ENCODE measurements at places on chromosomes 16 and 17.

DNA sequence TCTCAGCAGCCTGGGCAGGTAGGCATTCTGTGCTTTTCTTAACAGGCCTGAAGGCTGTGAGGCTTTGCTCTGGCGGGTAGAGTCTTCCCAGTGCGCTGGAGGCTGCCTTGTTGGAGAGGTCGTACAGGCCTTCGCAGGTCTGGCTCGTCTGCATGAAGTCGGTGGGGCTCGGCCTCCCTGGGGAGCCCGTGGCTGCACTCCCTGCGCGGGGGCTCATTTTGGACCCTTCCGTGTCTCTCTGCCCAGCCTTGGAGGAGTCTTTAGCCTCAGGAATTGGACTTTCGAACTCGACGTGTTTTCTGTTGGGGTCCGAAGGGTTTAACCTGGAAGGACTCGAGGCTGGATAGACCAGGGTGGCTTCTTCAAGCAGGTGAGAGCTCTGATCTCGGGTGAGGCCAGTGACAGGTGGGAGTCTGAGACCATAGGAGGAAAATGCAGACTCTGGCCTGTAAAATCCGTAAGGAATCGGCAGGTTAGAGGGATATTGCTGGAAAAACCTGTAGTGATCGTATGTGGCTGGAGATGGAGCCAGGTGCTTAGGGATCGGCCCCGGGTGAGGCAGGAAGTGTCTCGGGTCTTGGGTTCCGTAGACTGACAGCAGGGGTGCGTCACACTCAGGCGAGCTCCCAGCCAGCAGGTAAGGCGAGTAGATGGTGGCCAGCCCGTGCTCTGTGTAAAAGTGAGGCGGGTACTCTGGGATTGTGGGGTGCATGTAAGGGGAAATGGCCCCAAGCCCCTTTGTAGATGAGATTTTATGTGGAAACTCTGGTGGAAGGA, 8.6 kb downstream of the ZNF750 start:
- DNase-seq, result no peak

DNA sequence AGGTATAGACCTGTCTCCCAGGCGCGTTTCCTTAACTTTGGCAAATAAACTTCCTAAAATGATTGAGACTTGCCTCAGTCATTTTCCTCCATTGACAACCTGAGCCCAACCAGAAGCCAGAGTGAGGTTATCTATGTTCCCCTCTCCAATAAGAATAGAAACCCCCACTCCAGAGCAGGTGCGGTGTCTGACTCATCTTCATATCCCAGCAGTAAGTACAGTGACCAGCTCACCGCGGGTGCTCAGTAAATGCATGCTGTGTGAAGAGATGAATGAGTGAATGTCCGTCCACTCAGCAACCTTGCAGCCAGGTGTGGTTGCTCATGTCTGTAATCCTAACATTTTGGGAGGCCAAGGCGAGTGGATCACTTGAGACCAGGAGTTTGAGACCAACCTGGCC, 19.5 kb upstream of the CD300E start:
- DNase-seq, result no peak

- peak; percentile 75 for DNase-seq
Measured at GRCh38 chr16:72474501-72475123, 302.7 kb upstream of the PMFBP1 start.

DNA sequence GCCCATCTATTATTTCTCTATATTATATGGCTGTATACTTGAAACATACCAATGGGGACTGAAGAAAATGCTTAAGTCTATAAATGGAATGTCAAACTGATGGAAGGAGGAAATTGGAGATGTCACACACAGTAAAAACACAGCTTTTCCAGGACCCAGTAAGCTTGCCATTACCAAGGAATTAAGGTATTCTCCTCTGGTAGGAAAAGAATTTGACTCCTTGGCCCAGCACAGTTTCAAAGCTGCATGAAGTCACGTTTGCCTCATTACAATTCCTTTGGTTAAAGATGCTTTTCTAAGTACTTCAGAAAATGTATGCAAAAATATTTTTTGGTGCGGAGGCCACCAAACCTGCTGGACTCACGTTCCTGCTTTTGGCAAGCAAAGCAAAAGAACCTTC, 48.5 kb downstream of the CDH13 start:
- DNase-seq, result no peak

- DNase-seq, result no peak
Measured at GRCh38 chr17:77885678-77886386, 72.7 kb upstream of the TNRC6C start.

- DNase-seq, result no peak
Measured at GRCh38 chr16:886084-886543, 84.7 kb downstream of the LMF1 start.

- DNase-seq, result peak; percentile 75
Measured at GRCh38 chr17:50221864-50222545, 20.6 kb upstream of the COL1A1 start.

GRCh38 chr16:31127182-31127581, 8.3 kb downstream of the PRSS8 start:
- DNase-seq, result no peak

- no peak for DNase-seq
Measured at GRCh38 chr17:10726196-10726595, 3.6 kb downstream of the TMEM220 start.

DNA sequence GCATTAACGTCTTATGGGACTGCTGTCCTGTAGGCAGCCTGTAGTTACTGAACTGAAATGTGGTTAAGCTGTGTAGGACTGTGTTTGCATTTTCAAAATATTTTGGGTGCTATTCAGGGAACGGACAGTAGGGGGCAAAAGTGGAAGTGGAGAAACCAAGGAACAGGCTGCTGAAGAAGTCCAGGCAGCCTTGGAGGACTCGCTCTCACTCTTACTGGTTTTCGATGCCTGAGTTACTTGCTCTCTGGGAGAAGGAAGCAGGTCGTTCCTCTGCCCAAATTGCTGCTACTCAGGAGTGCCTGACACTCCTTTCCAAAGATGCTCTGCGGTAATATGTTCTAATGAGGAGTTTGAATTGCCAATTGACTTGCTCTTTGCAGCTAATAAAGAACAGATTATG, 64.5 kb upstream of the RBFOX1 start:
- DNase-seq, result no peak

DNA sequence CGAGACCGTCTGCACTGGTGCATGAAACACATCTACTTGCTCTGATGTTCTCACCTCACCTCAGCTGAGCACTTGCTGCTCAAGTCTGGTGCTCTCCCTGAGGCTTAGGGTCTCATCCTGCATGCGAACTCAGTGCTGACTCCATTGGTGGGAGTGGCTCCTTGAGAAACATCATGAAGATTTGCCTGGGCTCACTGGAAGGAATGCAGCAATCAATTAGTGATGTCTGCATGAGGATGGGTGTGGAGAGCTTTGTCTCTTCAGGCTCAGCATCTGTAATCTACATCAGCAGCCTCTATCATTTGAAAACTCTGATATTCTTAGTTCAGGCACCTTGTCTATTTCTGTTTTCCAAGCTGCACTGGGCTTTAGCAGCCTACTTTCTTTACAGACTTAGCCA, 204.4 kb downstream of the IRF8 start:
- no peak for DNase-seq

DNA sequence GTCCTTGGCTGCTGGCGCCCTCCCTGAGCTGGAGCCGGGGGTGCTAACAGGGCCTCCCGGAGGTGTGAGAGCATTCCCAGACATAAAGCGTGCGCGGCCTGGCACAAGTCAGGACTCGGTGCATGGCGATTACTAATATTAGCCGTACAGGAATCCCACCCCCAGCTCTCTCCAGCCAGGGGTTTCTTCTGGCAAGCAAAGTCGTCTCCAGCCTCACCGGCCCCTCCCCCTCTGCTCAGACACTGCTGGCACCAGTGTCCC, 5.0 kb downstream of the CASKIN1 start:
- no peak for DNase-seq

DNA sequence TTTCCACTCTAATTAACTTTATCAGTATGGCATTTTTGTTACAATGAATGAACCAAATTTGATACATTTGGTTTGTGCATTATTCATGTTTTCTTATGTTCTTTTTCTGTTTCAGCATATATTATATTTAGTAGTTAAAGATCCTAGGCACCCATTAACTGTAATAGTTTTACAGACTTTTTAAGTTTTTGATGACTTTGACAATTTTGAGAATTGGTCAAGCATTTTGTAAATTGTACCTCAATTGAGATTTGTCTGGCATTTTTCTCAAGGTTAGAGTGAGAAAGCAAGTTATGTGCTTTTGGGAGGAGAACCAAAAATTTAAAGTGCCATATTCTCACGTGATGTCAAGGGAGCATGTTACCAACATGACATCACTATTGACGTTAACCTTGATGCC, 1019.2 kb downstream of the CDH11 start:
- no peak for DNase-seq

DNA sequence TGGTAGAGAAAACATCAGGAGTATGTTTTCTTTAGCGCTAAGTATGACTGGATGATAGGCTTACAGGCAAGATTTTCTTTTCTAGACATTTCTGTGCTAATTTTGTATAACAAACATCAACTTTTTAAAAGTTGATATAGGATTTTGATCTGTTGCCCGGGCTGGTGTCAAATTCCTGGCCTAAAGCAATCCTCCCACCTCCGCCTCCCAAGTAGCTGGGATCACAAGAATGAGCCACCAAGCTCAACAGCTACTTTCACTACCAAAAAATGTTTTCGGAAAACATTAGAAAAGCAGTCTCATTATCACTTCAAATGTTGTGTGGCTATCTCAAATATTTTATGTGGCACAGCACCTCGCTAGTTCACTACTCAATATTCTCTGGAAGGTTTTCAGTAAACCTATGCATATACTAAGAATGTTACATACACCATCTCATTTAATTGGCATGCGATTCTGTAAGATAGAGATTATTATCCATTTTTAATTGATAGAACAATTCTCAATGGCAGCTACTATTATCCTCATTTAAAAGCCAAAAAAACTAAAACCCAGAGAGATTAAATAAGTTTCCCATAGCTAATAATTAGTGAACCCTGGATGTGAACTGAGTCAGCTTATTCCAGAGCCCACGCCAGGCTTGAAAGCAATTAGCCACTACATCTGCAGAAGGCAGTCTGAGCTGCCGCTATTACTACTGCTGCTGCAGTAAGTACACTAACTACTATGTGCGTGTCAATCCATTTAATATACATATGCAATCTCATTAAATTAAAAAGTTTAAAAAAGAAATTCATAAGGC, 41.7 kb downstream of the CREBBP start:
- no peak for DNase-seq

DNA sequence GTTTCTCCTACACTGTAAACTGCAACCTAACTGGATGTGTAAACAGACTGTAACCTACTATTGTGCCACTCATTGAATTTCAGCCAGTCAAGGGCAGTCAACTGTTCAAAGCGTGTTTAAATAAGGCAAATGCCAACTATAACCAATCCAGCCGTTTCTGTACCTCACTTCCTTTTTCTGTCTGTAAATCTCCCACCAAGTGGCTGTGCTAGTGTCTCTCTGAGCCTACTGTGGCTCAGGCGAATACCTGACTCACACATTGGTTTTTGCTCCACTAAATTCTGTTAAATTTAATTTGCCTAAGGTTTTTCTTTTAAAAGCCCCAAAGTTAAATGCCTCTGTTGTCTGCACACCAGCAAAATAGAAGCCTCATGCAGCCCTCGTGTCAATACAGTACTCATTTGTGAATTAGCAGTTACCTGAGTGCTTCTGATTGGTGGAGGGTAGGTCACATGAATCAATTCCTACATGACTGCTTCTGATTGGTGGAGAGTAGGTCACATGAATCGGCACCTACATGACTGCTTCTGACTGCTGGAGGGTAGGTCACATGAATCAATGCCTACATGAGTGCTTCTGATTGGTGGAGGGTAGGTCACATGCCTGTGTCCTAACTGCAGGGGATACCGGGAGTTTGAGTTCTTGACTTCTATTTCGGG, 31.1 kb upstream of the CCR7 start:
- peak; percentile 30 for DNase-seq

DNA sequence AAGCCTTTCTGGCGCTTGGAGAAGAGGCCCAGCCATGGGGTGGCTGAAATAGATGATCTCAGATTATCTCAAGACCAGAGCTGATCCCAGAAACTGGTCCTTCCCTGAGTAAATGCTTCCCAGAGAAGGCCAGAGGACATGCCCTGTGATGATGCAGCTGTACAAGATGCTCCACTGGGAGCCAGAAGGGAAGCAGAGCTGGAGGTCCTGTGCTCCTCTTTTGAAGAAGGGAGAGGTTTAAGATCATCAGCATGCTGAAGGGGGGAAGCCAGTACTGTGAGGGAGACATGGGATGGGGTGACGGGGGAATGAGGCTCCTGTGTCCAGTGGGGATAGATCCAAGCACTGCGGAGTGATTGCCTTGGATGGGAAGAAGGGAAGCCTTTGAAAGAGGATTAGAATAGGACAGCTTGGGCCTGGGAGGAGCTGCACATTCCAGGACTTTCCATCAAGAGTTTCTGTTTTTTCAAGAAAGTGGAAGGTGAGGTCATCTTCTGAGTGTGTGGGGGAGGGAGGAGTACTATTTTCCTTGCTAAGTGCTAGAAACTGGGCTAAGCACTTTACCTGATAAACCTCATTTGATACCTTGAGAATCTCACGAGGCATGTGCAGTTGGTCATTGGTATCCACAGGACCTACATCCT, 16.4 kb upstream of the ALOX15B start:
- peak; percentile 74 for DNase-seq

- DNase-seq, result no peak
Measured at GRCh38 chr16:65598621-65599020, 476.8 kb upstream of the CDH11 start.

- DNase-seq, result peak; percentile 11
Measured at GRCh38 chr16:17431012-17431411, 39.7 kb downstream of the XYLT1 start.

DNA sequence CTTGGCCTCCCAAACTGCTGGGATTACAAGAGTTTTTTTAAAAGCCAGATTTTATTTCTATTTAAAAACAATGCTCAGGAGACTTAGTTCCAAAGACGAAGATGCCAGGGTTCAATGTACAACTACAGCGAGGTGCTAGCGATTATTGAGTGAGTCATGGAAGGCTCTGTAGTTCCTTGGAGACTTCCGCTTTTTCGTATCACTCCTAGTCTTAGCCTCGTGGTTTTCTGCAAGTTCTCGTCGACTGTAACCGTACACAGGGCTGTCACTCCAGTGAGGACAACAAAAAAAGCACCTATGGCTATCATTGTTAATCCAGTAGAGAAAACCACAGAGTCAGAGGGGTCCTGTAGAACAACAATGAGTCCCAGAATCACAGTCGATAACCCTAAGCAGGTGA, 22.7 kb upstream of the ZC3H7A start:
- no peak for DNase-seq

- DNase-seq, result no peak
Measured at GRCh38 chr16:3282103-3282729, 1.1 kb upstream of the ZNF263 start.

DNA sequence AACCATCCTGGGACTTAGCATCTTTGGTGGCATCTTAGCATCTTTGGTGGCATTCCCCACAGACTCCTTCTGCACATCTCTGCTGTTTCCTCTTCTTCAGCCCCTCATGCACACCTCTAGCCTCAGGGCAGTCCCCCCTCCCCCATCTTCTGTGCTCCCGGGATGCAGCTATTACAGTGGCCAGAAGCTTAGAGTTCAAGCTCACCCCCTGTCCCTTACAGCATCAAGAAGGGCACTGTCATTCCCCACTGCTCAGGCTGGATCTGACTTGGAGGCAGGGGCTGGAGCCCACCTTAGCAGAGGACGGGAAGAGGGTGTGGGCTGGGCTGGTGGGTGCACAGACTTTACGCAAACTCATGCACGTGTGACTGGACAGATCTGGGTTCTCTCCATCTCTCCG, 650 bp downstream of the EPN3 start:
- DNase-seq, result no peak

- no peak for DNase-seq
Measured at GRCh38 chr17:59506894-59507726, 58.3 kb upstream of the DHX40 start.

- DNase-seq, result peak; percentile 40
Measured at GRCh38 chr17:65794572-65794971, 233.1 kb upstream of the AXIN2 start.

Measured in amniotic epithelial cell (primary cell).